Thyroid gland (tissue), 4 donors: ENCODE measurements at places on chromosomes 4 and X.

DNA sequence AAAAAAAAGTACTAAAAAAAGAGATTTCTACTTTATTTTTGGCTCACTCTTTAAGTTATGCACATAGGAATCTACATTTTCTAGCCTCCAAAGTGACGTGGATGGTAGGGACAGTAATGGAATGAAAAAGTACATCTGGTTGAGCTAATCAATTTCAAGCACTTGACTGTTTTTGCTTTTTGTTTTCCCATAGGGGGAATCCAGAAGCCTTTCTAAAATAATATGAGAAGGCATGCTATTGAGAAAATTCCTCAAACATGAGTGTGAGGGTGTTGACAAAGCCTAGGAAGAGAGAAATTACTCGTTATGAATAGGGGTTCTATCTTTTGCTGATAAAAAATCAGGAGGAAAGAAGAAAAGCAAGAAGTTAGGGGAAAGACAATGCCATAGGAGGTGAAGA is 242.5 kb upstream of the PUDP start:
- no peak for DNase-seq

DNA sequence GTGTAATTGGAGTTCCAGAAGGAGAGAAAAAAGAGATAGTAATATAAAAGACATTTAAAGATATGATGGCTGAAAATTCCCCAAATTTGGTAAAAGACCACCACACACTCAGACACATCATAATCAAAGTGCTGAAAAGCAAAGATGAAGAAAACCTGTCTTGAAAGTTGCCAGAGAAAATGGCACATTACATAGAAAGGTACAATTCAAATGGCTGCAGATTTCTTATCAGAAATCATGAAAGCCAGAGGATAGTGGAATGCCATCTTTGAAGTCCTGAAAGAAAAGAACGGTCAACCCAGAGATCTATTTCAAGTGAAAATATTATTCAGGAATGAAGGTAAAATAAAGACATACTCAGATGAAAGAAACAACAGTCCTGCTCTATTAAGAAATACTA is 29.3 kb upstream of the PAGE4 start:
- DNase-seq = no peak

- no peak for DNase-seq
Measured at GRCh38 chr4:16908377-16909021, 10.1 kb upstream of the LDB2 start.

DNA sequence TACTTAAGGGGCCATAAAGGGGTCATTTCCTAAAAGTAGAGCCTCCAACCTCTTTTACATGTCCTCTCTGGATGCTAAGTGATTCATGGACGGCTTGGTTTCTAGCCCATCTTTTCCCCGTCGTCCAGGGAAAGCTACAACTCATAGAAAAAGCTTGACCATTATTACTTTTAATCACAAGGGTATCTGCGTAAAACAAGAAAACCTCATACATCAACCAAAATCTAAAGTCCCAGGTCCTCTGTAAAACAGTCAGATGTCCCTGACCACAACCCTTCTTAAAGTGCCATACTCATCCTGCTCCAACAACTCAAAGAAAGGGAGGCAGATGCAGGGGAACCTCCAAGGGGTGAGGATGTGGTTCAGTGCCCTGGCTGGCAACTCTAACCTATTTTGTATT is 29.6 kb downstream of the ADGRA3 start:
- DNase-seq = no peak

- no peak for DNase-seq
Measured at GRCh38 chr4:176896211-176896610, 103.5 kb upstream of the VEGFC start.

- DNase-seq = no peak
Measured at GRCh38 chr4:108204518-108204917, 35.8 kb upstream of the LEF1 start.

GRCh38 chr4:1511441-1512041 is 105.3 kb upstream of the NKX1-1 start:
- peak; percentile 13 for DNase-seq

GRCh38 chr4:138967313-138967712 is 48.3 kb upstream of the NOCT start:
- no peak for DNase-seq
